ENCODE measurements at places on chromosomes 6 and 20.

DNA sequence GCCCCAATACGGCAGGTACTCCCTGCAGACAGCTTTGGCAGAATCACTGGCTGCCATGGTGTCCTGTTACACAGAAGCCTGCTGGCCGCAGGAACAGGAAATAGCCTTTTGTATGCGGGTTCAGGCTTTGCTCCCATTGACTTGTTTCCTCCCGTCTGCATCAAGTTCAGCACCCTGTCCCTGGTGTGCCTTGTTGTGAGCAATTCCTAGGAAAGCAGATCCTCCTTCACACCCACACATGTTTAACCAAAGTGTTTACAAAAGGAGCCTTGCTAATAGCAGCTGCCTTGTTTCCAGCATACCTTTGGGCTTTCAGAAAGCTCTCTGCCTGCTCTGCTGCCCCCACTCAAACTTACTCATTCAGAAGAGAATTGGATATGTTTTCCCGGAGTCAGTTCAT lies 127.2 kb upstream of the SUPT3H start:
- DNase-seq: no peak

GRCh38 chr6:156391977-156392376 lies 385.2 kb upstream of the ARID1B start:
- no peak for DNase-seq

DNA sequence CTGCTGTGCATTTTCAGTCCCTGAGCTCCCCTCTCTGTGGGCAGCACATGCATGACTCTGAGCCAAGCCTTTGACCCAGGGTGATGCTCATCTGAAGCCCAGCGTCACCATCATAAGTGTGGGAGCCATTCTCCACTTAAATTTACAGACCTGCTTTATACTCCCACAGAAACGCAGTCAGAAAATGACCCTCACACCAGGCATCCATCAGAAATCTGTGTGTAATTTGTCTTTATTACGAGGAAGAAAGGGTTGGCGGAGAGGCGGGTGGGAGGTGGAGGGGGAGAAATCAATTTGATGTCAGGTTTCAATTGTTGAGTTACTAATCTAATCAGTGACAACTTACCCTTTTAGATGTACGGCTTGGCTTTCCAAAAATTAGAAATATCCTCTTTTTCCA lies 353.6 kb downstream of the MAFB start:
- DNase-seq: no peak

DNA sequence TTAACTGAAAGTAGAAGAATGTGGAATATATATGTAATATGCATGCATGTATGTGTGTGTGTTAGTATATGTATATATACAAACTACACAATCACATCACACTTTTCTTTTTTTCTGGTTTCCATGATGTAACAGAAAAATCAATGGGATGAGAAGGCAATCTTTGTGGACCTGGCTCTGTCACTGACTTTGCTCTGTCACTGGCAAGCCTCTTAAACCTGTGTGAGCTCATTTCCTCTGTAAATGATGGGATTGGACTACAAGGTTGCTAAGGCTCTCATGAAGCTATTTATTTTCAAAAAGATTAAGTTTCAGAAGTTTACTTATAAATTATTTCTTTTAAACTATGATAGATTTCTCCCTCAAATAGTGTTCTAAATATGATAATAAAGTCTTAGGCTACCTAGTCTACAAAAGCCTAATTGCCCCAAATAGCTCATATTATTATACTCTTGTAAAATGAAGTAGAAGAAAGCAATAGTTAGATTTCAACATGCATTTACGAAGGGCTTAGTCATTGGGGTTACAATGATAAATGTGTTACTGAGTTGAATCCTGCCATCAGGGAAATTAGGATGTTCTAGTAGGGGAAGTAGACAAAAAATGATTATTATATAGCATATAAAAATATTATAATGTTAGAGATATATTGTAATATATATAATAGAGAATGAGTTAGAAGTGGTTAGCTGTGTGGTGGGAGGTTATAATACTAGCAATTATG lies 129.3 kb downstream of the AFG1L start:
- no peak for DNase-seq

GRCh38 chr20:45306431-45306982 lies at the start of gene RBPJL:
TSS of gene RBPJL (plus strand) at chr20:45306840. CDS start at chr20:45306923, 83 bp downstream.
- DNase-seq: no peak

GRCh38 chr6:32752580-32752979 lies 10.8 kb downstream of the HLA-DQB2 start:
- DNase-seq: no peak

- DNase-seq: no peak
These were observed 184.2 kb downstream of the COL9A1 start for GRCh38 chr6:70118670-70119069.

DNA sequence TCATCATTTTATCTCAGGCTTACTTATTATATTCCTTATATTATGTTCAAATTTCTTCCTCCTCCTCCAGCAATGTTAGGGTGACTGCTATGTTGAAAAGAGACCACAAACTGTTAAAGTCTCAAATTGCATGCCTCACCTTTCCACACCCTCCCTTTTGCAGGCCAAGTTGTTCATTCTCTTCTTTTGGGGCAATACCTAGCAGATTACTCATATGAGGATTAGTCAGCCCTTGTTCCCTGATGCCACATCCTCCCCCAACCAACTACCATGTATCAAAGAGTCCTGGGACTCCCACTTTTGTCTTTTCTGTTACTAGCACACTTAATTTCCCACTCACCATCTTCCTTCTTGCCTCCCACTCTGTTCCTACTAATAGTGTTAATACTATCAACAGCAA lies 434.7 kb downstream of the BCKDHB start:
- no peak for DNase-seq

DNA sequence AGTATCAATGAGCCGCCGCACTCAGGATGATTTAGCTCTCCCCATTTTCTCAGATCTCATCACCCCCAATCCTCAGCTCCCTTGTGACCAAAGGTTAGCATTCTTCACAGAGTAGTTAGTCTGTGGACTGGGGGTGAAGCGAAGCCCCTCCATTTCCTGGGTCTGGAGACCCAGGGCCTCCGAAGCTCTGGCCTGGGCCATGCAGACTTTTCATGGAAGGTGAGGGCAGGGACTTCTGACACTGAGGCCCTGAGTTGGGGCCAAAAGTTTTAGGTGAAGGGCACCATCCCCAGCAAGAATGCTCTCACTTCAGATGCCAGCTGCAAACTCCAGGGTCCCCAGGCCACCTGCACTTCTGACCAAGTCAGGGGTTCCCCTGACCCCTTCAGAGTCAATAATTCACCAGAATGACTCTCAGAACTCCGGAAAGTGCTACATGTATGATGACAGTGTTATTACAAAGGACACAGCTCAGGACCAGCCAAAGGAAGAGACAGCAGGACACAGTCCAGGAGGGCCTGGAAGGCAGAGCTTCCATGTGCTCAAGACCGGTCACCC lies 65.7 kb upstream of the DUSP22 start:
- DNase-seq: no peak

- DNase-seq: no peak
These were observed 169.9 kb upstream of the HDDC2 start for GRCh38 chr6:125471667-125472066.

GRCh38 chr20:46573234-46573633 lies 22.8 kb upstream of the OCSTAMP start:
- no peak for DNase-seq

- no peak for DNase-seq
These were observed 59.1 kb downstream of the MBOAT1 start for GRCh38 chr6:20153194-20153593.

- DNase-seq: no peak
These were observed 61.0 kb downstream of the CRYBG1 start for GRCh38 chr6:106421496-106421895.

DNA sequence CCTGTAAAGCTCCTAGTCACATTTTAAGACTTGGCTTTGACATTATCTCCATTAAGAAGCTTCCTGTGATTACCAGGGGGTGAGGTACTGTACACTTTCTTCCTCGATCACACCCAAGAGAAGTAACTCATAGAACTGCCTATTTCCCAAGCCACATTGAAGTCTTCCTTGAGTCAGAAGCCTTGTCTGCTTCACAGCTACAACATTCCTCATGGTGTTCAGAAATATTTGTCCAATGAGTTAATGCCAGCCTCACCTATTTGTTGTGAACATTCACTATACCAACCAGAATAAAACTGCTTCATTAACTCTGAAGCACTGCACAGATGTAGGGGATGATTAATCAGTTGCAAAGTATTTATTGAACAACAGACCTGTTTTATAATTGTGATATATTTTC lies 622.3 kb downstream of the PTPRT start:
- DNase-seq: no peak

GRCh38 chr6:159645640-159646039 lies 47.4 kb downstream of the SOD2 start:
- DNase-seq: no peak

GRCh38 chr6:44514576-44515193 lies 127.2 kb downstream of the CDC5L start:
- DNase-seq: no peak

GRCh38 chr6:146312608-146313007 lies 231.0 kb upstream of the RAB32 start:
- DNase-seq: no peak

GRCh38 chr6:68094070-68094469 lies 541.0 kb upstream of the ADGRB3 start:
- DNase-seq: no peak

GRCh38 chr20:50831622-50832021 lies 36.8 kb downstream of the BCAS4 start:
- no peak for DNase-seq

DNA sequence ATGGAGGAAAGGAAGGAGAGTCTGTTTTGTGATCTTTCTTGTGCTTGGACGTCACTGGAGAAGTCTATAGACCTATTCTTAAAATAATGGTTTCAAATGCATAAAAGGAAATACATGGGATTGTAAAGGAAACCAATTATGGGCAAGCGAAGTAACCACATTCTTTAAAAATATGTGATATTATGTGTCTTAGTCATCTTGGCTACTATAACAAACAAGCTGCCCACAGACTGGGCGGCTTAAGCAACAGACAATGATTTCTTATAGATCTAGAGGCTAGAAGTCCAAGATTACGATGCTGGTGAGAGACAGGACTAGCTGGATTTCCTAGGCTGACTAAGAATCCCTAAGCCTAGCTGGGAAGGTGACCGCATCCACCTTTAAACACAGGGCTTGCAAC lies 49.4 kb upstream of the CD83 start:
- DNase-seq: peak; percentile 67

DNA sequence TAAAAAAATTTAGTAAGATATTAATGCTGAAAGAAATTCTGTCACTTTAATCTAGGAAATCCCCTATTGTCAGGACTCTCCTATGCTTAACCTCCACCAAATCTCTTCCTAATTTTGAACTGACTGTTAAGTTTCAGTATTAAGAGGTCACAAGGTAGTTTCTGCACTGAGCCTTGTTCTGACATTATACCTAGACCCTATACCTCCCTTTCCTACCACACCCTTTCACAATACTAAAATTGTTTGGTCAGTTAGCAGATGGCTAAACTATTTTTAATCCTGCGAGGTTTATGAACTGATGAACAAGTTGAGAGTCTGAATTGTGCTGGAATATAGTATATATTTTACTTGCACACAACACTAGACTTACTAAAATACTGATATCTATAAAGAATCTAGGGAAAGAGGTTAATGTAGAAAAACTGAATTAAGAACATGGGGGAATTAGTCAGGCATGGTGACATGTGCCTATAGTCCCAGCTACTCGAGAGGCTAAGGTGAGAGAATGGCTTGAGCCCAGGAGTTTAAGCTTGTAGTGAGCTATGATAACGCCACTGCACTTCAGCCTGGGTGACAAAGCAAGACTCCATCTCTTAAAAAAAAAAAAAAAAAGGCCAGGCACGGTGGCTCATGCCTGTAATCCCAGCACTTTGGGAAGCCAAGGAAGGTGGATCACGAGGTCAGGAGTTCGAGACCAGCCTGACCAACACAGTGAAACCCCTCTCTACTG lies 51.5 kb downstream of the HBS1L start:
- no peak for DNase-seq

GRCh38 chr20:17538517-17539170 lies 7.5 kb upstream of the BFSP1 start:
- DNase-seq: peak; percentile 19

- DNase-seq: no peak
These were observed 136.6 kb downstream of the DTNBP1 start for GRCh38 chr6:15526212-15526701.

GRCh38 chr6:154749341-154749740 lies 16.1 kb downstream of the SCAF8 start:
- no peak for DNase-seq

DNA sequence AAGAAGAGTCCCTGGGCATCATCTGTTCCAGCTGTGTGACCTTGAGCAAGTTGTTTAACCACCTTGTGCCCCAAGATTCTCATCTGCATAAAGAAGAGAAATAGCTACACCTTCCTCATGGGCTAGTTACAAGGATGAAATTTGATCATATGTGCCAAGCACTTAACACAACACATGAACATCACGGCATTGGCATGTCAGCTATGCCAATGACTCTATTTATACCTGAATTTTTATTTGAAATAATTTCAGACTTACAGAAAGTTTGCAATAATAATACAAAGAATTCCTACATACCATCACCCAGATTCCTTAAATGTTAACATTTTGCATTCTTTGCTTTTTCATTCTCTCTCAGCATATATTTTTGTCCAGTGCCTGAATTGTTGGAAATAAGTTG lies 21.0 kb upstream of the TCF15 start:
- DNase-seq: no peak

DNA sequence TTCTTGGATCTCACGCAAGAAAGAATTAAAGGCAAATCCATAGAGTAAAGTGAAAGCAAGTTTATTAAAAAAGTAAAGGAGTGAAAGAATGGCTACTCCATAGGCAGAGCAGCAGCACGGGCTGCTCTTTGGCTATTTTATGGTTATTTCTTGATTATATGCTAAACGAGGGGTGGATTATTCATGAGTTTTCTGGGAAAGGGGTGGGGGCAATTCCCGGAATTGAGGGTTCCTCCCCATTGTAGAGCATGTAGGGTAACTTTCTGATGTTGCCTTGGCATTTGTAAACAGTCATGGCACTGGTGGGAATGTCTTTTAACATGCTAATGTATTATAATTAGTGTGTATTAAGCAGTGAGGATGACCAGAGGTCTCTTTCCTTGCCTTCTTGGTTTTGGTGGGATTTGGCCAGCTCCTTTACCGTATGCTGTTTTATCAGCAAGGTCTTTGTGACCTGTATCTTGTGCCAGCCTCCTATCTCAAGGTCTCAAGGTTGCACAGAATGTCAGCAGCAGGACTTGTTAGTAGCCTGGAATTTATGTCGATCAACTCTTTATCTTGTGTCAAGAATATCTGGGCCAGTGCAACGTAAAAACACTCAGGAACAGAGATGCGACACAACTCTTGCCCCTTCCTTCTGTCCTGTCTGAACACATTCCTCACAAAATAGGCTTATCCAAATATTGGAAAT lies 931.4 kb downstream of the QKI start:
- DNase-seq: no peak

GRCh38 chr6:133768656-133769295 lies 120.1 kb upstream of the TCF21 start:
- DNase-seq: no peak

DNA sequence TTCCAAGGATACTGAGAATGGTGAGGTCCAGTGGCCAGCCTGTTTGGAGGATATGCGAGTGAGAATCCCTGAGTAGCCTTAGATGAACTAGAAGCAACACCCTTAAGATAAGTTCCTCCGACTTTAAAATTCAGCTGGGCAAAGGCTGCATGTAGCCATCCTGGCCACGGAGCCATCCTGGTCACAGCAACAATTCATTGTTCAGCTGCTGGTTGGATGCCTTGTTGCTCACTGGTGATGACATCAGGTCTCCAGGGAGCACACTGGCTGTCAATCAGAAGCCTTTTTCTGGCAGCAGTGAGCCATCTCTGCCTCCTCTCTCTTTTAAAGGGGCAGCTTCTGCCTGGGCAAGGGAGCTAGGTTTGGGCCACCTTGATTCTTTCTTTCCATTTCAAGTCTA lies 22.4 kb upstream of the RIMS4 start:
- DNase-seq: no peak
